ENCODE measurements at places on chromosomes 12 and 14.

- DNase-seq: no peak
Observed at GRCh38 chr12:124655698-124656516, 88.5 kb upstream of the NCOR2 start.

DNA sequence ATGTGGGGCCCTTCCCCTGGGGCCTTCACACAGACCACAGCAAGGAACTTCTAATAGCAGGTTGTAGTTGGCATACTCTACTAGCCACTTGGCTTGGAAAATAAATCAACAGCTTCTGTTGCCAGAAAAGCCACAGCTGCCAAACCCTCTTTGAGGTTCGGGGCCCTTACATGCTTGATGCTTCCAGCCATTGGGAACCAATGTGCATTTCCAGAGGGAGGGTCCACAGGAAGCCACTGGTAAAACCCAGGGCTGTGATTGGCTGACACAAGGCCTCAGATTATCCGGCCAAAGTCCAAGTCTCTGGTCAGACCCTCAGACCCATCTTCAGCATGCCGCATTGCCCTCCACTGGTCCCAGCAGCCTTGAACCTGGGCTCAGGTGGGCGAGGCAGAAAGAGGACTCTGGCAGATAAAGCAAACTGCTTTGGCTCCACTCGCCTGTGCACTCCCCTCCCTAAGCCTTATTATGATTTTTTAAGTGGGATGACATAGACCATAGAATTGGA lies 214.4 kb downstream of the BCL11B start:
- no peak for DNase-seq

DNA sequence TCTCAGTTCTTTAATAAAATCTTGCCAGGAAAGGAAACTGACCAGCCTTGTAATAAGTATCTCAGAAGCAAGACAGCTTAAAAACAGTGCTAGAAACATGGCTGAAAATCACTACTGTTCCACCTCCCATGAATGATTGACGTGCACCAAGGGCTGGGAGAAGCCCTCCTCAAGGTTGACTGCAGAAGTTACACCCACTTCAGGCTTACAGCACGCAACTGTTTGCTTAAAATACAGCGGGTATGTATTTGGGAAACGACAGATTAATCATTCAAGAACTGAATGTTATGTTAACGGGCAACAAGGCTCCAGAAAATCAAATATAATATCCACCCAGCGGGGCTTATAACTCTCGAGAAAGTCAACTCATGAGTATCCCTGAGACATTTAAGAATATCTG lies 22.1 kb downstream of the PRKD1 start:
- no peak for DNase-seq

GRCh38 chr14:24873551-24873950 lies 176.4 kb downstream of the STXBP6 start:
- no peak for DNase-seq

DNA sequence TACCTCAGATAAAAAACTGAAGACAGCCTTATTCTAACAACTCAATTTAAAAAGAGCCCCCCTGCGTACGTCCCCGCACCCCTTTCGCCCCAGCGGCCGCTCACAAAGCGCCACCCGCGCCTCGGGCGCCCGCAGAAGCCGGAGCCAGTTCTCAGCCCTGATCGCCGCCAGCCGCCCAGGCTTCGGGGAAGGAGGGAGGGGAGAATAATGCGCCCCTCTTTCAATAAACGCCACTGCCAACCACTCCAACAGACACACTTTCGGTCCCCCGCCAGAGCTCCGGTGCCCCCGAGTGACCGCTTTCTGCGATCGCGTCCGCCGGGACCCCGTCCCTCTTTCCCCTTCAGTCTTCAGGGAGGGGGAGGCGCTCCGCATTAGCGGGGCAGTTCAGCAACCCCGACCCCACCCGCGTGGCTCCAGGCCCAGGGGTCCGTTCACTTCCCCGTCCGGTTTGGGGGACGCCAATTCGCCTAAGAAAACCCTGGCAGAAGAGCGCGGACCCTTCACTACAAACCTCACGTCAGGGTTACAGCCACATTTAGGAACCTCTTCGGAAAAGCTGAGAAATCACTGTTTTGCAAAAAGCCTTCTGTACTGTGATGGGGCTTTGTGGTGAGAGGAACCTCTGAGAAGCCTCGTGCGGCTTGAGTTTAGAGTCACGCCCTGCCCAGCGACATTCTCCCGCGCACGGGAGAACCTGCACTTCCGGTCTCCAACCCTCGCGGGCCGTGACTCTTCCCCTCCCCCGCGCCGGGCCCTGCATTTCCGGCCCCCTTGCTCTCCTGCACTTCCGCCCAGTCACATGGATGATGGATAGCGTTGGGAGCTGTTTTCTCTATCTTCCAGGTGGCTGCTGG lies 18.7 kb downstream of the FOXG1 start:
- DNase-seq: no peak

- no peak for DNase-seq
Observed at GRCh38 chr14:58724702-58725101, 86.9 kb downstream of the DACT1 start.
